BE2C (cell line): ENCODE measurements at places on chromosomes 7 and 10.

DNA sequence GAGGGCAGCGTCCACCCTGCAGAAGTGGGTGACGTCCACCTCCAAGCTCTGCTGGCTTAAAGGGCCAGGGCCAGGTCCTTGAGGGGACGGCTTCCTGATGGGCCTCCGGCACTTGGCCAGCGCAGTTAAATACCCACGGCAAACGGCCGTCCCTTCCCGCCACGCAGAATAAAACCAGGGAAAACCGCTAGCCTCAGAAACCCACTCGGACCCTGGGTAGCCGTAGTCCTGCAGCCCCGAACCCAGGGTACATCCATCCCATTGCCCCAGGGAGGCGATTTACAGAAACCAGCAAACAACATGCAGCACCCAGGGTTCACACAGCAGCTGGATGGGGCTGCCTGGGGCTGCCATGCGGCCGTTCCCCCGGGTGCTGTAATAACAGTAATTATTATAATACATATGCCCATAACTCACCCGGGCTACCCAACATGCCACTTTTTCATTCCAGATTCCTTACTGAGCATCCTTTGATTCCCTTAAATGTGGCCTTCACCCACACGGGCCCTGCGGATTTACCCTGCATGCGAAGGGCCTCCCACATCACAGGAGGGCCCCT is 81.5 kb upstream of the PDGFA start:
- no peak for DNase-seq

- DNase-seq, result no peak
Measured at GRCh38 chr7:78323118-78323517, 524.5 kb downstream of the PHTF2 start.

DNA sequence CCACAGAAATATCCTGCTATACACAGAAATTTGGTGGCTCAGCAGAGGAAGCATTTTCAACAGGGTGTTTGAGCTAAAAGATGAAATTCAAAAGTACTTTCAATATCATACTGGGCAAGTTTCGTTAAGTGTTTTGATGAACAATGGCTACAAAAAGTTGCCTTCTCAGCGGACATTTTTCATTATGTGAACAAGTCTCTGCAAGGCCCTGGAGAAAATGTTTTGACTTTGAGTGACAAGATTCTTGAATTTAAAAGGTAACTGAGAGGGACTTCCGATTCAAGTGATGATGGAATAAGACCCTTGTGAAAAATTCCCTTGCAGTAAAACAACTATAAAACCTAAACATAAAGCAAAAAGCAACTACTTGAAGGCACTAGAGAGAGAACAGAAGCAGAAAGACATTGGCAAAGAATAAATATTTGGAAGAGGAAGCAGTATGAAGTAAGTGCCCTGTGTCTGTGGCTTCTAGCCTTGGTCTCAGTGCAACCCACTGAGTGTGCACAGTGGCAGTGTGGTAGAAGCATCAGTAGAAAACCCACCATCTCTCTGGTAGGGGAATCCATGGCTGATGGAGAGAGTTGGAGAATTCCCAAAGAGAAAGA is 62.5 kb upstream of the NAMPT start:
- no peak for DNase-seq

DNA sequence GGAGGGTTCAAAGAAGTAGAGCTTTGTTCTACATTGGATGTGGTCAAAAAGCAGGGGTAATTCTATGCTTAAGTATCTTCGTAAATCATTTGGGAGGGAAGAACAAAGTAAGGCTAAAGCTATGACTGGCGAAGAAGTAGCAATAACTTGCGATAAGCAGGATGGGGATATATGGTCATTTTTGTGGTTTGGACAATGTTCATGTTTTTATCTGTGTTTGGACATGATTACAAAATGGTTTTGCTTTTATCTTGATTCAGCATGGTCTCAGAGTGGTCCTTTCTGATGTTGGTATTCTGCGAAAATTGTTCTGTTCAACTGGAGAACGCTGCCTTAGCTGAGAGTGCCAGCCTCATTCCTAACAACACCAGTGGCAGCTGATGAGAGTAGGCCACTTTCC is 208.8 kb downstream of the SEMA3A start:
- DNase-seq, result no peak

- DNase-seq, result peak; percentile 53
Measured at GRCh38 chr7:100568896-100569844, 4.5 kb downstream of the SAP25 start.

GRCh38 chr7:28005847-28006231 is 174.8 kb downstream of the JAZF1 start:
- DNase-seq, result no peak

DNA sequence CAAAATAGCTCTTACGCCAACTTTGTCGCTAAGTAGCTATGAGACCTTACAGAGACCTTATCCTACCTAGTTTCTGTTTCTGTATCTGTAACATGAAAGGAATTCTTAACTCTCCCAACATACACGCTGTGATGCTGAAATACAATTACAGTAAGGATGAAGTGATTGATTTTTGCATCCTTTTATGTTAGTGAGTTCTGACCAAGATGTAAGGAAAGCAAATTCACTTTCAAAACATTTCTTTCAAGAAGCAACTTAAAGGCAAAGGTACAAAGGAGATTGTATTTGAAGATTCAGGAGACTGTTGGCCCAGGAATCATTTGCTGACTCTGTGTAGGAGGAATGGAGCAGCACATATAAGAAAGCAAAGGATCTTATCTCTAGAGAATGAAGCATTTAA is 7.1 kb upstream of the ANK3 start:
- no peak for DNase-seq

DNA sequence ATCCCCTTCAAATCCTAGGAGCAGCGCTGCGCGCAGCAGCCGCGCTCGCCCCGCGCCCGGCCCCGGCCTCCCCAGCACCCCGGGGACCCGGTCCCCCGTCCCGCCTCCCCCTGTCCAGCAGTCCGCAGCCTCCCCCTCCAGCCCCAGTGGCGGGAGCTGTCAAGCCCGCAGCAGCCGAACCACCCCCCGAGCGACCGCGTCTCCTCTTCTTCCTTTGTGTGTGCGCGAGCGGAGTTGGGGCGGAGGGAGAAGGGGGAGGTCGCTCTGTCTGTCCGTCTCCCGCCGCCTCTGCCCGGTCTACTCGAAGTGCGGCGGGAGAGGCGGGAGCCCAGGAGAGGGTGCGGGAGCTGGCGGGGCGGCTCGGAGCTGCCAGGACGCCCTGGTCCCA is 375 bp upstream of the CHN2 start:
- peak; percentile 14 for DNase-seq

GRCh38 chr10:51340845-51341610 is 266.7 kb downstream of the PRKG1 start:
- DNase-seq, result no peak
